ENCODE measurements at places on chromosomes 11 and 22.

DNA sequence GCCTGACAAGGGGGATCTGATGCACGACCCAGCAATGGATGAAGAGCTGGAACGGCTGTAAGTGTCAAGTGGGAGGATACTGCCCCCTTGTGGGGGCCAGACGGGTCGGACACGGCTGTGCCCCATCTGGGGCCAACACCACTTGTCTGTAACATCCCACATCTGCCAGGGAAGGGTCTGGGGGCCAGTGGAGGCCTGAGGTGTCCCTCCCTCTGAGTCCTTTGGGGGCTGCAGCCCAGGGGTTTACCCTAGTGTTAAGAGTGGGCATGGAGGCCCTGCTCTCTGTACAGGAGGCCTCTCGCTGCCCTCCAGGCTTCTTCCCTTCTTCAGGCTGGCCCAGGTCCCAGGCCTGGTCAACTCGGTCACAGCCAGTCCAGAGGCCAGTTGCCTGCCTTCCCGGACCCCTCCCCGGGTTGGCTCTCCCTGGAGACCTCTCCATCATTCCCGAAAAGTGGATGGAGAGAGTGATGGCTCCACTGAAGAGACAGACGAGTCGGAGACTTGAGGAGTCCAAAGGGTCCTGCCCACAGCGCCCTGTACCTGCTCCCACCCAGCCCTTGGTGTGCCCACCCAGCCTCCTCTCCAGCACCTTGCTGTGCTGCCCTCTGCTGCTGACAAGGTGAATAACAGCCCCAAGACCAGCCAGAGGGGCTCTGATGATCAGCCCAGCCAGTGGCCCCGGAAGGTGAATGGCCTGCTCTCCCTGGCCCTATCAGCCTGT is 15.4 kb downstream of the ARFGAP2 start:
- peak; percentile 37 for DNase-seq

- no peak for DNase-seq
Measured at GRCh38 chr11:77187111-77187750, 59.2 kb downstream of the MYO7A start.

DNA sequence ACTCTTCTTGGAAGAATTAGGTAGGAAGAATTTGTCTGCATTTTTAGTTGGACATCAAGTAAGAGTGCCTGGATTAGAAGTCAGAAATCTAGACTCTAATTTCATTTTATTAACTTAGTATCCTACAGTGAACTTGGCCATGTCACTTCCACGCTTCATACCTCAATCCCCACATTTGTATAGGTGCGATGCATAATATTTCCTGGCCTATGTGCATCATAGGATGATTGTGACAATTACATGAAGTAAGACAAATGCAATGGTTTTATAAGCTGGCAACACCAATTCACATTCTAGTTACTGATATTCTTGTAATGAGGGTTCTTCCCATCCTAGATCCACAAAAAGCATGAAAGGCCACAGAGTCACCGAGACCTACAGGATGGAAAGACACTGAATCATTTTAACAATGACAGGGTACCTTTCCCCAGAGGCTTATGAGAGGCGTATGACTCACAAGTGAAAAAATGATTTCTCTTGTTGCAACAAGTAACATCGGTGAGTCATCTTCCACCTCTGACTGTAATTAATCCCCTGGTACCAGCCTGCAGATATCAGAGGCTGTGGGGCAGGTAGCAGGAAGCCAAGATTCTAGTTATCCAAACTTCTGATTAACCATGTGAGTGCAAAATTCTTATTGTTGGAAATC is 56.0 kb upstream of the OR5AK2 start:
- DNase-seq, result no peak

DNA sequence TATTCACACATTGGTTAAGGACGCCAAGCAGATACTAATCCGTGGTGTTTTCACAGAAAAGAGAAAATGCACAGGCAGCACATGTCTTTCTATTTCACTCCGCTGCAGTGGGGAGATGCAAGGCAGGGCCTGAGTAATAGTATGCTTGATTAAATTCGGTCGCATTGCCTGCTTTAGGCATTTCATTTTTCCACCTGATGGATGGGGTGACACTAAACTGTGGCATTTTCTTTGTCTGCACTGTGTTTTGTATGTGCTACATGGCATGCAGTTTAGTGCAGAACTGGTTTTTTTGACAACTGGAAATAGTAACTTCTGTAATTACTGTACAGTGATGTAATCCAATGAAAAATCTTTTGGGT is 94.9 kb downstream of the SLC17A6 start:
- DNase-seq, result no peak

- no peak for DNase-seq
Measured at GRCh38 chr11:40434926-40435325, 1024.5 kb downstream of the LRRC4C start.

DNA sequence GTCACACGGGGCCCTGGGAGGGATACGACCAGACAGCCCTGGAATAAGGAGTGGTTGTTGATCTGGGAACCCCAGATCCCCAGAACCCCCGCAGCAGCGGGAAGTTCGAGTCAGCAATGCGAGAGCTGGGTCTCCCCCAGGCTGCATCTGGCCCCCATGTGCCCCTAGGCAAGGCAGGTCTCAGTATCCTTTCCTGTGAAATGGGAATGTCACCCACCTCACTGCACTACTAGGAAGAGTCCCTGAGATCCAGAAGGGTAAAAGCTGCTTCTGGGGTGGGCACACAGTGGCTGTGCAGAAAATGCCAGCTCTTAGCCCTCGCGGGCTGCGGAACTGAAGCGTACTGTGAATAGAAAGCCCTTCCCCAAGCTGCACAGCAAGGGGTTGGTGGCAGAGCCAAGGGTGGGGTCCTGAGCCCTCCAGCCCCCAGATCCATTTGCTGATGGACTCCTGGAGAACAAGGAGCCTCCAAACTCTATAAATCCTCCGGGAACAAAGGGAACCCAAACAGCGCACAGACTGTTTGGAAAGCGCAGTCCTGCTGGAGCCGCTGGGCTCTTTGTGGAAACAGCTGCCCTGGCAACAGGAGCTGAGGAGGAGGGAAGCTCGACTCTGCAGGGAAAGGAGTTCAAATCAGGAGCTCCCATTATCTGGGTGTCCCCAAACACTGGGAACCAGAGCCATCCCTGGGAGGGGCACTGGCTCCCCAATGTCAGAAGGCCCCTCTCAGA is 68.2 kb upstream of the SHISAL1 start:
- DNase-seq, result no peak

DNA sequence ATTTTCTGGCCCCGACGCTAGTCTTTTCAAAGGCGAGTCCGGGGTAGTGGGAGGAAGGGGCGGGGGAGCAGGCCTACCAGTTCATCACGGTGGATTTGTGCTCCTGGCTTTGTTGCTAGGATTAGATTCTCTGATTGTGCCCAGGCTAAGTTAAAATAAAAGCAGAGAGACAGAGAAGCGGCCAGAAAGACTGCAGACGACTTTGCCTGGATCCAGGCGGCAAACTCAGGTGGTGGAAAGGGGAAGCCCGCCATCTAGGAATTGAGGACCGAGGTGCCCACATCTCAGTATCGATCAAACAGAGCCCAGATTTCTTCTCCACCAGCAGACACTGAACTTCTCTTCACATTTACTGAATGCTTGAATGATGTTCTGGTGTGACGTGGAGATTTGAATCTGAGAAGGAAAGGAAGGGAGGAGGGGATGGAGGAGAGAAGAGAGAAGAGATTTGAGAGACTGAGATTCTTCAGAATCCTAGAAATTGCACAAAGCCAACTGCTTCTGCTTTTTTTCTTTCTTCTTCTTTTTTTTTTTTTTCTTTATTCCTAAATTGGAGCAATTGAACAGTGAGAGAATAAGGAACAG is 2.7 kb downstream of the FAT3 start:
- DNase-seq, result no peak

Measured in T-helper 9 cell (primary cell).